ENCODE measurements at places on chromosomes 12 and 14.

DNA sequence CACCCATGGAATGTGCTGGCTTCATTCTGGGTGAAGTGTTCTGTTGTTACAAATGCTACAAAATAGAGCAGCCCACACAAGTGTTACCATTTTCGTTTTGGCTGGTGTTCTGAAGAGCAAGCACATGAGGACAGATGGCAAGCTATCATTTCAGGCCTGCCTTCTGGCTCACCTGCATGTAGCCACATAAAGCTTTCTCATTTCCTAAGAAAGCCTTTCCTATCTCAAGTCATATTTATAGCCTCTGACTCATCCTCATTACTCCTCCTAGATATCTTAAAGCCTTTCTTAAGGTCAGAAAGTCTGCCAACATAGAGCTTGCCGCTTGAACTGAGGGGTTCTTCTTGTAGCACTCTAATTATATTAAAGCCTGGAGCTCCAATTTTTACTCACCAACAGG is 89.0 kb downstream of the PTPRR start:
- no peak for DNase-seq

DNA sequence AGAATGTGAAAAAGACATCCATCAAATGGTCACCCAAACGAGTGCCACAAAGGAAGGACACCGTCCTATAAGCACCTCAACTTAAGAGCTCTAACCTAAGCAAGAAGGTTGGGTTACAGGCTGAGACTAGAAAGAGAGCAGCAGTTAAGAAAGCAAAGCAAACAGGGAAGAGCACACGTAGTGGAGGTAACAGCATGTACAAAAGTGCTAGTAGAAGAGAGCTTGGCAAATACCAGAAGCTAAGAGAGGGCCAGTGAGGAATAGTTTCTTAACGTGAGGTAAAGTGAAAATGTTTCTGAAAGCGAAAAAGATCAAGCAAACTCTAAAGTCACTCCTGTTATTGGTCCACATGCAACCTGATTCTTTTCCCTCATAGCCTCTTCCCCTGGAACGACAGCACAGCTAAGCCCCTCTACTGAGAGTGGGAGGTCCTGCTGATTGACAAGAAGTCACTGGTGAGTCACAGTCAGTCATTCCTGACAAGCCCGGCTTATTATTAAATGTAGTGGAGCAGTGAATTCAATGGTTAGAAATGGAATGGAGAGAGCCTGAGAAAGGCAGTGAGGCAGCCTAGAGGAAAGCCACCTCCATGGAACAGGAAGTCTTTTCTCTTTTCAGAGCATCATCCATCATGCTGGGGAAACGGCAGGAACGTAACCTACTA is 204.4 kb downstream of the SLC25A21 start:
- DNase-seq: no peak

DNA sequence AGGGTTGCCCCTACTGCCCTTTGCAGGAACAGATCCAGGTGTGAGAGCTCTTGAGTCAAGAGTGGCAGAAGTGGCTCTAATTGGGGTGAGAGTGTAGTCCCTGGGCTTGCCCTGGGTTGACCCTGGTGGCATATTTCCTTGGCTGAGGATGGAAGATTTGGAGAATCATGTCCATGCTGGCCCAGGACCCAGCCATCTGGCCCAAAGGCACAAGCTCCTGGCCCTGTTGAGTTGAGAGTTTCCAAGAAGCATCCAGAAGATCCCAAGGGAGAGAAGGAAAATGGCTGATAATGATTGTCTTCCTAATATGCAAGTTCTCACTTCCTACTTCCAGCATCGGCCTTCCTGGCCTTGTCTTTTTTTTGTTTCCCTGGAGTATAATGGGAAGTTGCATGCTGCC is 55.5 kb upstream of the SRSF5 start:
- DNase-seq: no peak

GRCh38 chr12:124452576-124453331 is 114.7 kb downstream of the NCOR2 start:
- DNase-seq: no peak

DNA sequence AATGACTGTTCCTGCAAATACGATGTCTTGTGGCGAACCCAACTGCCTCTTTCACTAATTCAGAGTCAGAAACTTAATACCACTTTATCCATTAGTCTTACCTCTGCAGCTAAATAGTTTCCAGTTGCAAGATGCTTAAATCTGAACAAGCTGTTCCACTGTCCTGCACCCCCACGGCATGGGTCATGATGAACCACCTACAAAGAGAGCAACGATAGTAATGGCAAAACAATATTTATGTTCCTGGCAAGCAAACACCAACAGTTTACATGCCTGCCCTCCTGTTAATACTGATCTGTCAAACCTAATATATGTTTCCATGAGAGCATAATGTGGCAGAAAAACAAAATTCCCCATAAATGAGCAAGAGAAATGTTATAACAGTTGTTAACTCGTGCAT is 121.9 kb downstream of the ITPR2 start:
- DNase-seq: no peak

DNA sequence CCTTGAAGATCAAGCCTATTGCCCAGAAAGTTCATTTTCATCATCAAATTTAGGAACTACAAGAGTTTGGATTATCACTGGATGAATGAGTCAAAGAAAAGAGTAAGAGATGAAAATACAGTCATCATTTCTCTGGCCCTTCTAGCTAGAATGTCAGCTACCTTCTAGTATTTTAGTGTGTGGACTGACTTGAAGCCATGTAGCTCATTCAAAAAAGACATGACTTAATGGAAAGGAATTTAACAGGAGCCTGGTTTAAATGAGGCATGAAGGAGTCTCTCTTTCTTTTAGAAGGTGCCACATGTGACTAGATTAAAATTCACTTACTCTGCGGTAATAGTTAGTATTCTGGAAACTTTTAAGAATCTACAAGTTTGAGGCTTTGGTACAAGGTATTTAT is 7.1 kb downstream of the PTHLH start:
- DNase-seq: no peak

- no peak for DNase-seq
Observed at GRCh38 chr12:49838973-49839633, 3.8 kb downstream of the BCDIN3D start.

DNA sequence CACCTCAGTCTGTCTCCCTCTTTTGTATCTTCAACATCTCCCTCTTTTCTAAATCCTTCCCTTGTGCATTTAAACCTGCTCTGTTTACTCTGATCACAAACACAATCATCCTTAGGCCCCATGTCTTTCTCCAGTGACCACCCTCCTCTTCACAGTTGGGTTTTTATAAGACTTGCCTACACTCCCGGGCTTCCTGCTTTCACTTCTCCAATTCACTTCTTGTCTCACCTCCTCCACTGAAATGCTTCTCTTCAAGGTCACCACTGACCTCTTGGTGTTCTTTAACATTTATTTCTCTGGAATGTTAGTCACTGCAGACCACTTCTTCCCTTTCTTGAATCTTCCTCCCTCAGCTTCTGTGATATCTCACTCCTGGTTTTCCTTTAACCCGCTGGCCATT is 8.7 kb upstream of the SMCO2 start:
- no peak for DNase-seq

DNA sequence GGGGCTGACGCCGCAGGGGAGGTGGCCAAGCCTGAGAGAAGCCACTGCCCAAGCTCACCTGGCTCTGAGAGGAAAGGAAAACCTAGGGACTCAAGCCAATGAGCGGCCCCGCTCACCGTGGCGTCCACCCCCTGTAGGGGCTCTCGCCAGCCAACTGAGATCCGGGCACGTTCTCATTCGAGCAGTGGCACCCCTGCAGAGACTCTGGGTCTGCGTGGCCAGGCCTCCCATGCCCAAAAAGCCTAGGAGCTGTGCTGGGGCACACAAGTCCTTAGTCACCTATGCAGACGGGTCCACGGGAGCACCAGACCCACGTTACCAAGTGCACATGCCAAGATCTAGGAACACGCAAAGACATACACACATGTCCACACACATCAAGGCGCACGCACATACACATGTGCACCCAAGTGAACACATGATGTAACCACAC is 106.2 kb downstream of the NCOR2 start:
- DNase-seq: no peak

- DNase-seq: no peak
Observed at GRCh38 chr12:116954710-116955381, 44.1 kb downstream of the FBXW8 start.

DNA sequence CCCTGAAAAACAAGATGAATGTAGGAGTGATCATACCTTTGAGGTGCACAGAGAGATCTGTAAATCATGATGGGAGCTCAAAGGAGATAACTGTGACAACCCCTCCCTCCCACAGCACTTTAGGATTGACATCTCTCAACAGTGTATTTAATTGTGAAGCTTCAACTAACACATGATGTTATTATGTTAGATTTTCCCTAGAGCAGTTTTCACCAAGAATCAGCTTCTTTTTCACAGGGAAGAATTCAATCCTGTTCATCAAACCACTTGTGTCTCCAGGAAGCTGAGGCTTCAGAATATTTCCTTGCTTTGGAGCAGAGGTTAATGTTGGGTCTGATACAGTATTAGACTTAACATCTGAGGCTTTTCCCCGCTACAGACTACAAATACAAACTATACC is 11.8 kb downstream of the RPS6KA5 start:
- no peak for DNase-seq

Data from naive thymus-derived CD8-positive, alpha-beta T cell (primary cell).